ENCODE measurements at places on chromosomes 6 and 20.
A peak's percentile ranks its signal among the peaks of the same experiment; 100 is the strongest.

DNA sequence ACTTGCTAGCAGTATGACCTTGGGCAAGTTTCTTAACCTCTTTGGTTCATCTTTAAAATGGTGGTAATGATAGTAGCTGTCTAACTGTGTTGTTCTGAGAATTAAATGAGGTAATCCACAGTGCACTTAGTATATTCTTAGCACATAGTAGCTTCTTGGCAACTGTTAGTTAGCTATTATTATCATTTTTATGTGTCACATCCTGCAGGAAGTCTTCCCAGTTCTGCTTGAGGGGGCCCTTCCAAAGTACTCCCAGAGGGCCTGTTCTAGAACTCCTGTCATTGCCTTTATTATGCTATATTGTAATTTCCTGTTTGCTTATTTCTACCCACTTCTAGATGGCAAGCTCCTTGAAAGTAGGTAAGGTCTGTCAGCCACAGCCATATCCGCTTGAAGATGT is 30.6 kb downstream of the ANKS1A start:
- DNase-seq, result no peak

DNA sequence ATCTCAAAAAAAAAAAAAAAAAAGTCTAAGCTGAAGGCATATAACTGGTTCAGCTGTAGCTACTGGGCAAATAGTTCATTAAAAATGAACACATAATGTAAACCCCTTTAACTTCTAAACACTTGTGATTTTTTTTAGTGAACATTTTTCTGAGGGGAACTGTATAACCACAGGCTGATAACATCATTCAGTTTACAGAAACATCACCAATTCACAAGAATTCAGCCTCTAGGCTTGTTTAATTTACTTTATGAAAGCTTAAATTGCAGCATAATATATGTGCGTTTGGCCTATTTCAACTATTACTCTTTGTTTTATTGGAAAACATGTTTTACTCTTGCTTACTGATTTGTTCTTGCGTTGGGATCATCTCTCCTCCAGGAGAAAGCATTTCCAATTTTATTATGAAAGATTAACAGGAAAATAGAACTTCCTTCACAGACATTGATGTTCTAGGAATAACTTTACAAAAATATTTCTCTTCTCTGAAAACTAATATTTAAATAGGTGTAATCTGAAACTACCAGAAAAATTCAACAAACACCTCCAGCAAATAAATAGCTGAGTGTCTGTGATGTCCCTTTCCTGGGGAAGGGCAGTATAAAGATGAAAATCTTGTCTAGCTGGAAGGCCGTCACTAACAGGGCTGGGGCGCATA is 284.5 kb downstream of the UST start:
- DNase-seq, result no peak

DNA sequence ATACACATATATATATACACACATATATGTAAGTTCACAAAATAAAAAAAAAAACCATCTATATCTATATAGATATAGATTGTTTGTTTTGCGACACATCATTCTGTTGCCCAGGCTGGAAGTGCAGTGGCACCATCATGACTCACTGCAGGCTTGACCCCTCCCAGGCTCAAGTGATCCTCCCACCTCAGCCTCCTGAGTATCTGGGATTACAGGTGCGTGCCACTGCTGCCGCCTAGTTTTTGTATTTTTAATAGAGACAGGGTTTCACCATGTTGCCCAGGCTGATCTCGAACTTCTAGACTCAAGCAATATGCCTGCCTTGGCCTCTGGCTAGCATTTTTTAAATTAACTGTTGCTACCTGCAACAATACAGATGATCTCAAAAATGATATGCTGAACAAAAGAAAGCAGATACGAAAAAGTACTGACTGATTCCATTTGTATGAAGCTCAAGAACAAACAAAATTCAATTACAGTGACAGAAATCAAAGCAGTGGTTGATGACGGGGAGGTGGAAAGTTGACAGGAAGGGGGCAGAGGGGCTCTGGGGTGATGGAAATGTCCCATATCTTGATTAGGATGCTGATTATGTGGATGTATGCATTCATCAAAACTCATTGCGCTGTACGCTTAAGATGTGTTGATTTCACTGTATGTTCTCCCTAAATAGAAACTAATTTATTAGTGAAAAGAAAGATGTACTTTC is 49.6 kb downstream of the ATXN1 start:
- no peak for DNase-seq

DNA sequence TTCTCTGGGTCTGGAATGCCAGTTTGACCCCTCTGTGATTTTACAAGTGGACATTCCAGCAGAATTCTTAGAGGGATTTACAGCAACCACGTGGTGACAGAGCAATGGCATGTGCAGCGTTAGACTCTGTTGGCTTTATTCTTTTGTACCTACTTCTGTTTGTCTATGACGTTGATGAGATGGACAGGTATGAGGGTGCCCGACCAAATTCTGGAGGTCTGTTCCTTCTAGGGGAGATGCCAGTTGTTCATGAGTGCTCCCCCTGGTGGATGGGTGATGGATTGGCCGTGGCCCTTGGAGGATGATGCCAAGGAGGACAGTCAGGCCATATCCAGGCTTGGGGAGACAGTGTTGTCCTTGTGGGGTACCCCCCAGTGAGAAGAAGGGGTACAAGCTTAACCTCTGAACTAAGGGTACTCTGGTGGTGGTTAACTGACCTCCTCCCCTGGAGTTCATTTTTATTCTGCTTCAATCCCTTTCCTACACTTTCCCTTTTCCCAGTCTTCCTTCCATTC is 198.6 kb downstream of the DTNBP1 start:
- no peak for DNase-seq

DNA sequence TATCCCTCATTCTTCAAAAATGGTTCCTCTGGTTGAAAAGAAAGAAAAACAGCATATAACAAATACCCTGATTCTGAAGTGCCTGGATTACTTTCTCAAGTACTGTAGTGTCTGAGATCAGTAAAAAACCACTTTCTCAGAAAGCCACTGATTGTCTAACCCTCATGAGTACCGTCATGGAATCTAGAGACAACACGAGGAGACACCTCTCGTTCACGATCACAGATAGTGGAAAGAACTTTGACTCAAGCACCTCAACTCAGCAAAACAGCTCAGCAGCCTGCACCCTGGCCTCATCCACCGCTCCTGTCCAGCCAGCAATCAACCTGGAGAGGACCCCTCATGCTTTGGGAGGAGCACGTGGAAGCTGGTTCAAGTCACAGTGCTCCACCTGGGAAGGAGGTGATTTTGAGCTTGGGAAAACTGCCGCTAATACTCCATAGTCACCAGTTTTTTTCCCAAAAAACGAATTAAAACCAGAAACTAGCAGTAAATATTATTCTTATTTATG is 1.0 kb downstream of the SCML4 start:
- DNase-seq, result no peak

- DNase-seq, result no peak
Measured at GRCh38 chr6:120899932-120900331, 434.3 kb downstream of the TBC1D32 start.

- no peak for DNase-seq
Measured at GRCh38 chr6:139323511-139324300, 31.9 kb upstream of the TXLNB start.

- DNase-seq, result peak; percentile 92
Measured at GRCh38 chr6:19354181-19354580, 483.0 kb upstream of the ID4 start.

Data from LNCaP clone FGC (cell line).